ENCODE measurements at places on chromosomes 16 and 17. TPM values are rescaled to one million over a fixed set of nuclear protein-coding genes. Genes with fewer than 3 reads are reported as not detected.
A peak's percentile ranks its signal among the peaks of the same experiment; 100 is the strongest.

INCA1 gene
- polyA plus RNA-seq, result 1.4 TPM

YBX2 gene
- polyA plus RNA-seq, result 1.2 TPM

- DNase-seq, result no peak
Measured at GRCh38 chr17:67477687-67478086, 100.6 kb downstream of the PITPNC1 start.

GRCh38 chr17:43469145-43469544 lies 14.6 kb upstream of the DHX8 start:
- no peak for DNase-seq

GRCh38 chr17:57541472-57542394 lies 203.4 kb downstream of the CCDC182 start:
- peak; percentile 82 for DNase-seq

NT5C gene
- 120 TPM for polyA plus RNA-seq

- peak; percentile 50 for DNase-seq
Measured at GRCh38 chr17:6456914-6457687, 12.8 kb downstream of the PIMREG start.

DNA sequence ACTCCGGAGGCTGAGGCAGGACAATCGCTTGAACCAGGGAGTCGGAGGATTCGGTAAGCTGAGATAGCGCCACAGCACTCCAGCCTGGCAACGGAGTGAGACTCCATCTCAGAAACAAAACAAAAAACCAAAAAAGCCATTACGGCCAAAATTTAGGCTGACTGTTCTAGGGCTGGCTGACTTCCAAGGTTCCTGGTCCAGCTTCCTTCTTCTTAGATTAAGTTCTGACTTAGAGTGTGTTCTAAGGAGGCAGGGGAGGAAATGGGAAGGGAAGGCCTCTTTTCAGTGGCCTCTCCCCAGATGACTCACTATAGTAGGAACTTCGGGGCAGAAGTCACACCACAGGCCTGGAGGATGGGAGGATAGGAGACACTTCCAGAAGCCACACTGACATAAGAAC lies 27.7 kb upstream of the CLEC18B start:
- peak; percentile 57 for DNase-seq

Measured in stomach (tissue), 19 donors.